ENCODE measurements at places on chromosomes 1 and 21. TPM values are rescaled to one million over a fixed set of nuclear protein-coding genes. Genes with fewer than 3 reads are reported as not detected.

Gene MATN1
- not detected for total RNA-seq

Gene MAP10
- total RNA-seq: 2.6 TPM

Gene TM2D1
- 47.8 TPM for total RNA-seq

Gene CELF3
- total RNA-seq: not detected

Gene CDK18
- 36.6 TPM for total RNA-seq

Gene DCST1
- not detected for total RNA-seq

Gene TMEM39B
- 15.3 TPM for total RNA-seq

Gene SRSF4
- total RNA-seq: 73.9 TPM

Gene PTPN7
- 8.5 TPM for total RNA-seq

Gene SYNC
- 14.5 TPM for total RNA-seq

DNA sequence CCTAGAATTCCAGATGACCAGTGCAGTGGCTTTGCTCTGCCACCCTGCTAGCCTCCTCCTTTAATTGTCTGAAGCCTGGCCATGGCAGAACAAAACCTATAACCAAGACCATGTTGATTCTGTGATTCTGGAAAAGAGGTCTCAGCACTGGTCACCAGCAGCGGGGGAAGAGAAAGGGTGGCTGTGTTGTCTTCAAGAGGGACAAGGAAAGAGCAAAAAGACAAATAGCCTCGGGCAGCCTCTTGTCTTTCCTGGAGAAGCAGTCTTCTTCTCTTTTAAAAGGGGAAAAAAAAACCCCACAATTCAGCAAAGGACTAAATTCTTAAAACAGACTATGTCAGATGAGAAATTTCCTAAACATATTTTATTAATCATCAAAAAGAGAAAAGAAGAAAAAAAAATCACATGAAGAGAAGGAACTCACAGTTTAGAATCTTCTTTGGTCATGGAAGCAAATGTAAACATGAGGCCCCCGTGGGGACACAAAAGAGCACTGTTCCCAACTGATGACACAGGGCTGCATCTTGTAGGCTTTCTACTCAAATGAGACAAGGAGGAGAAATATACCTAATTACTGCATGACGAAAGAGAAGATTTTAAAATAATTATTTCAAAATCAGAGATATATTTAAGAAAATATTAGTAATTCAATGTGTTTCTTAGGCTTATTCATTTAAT is 36.3 kb upstream of the RAP1GAP start:
- DNase-seq: no peak

DNA sequence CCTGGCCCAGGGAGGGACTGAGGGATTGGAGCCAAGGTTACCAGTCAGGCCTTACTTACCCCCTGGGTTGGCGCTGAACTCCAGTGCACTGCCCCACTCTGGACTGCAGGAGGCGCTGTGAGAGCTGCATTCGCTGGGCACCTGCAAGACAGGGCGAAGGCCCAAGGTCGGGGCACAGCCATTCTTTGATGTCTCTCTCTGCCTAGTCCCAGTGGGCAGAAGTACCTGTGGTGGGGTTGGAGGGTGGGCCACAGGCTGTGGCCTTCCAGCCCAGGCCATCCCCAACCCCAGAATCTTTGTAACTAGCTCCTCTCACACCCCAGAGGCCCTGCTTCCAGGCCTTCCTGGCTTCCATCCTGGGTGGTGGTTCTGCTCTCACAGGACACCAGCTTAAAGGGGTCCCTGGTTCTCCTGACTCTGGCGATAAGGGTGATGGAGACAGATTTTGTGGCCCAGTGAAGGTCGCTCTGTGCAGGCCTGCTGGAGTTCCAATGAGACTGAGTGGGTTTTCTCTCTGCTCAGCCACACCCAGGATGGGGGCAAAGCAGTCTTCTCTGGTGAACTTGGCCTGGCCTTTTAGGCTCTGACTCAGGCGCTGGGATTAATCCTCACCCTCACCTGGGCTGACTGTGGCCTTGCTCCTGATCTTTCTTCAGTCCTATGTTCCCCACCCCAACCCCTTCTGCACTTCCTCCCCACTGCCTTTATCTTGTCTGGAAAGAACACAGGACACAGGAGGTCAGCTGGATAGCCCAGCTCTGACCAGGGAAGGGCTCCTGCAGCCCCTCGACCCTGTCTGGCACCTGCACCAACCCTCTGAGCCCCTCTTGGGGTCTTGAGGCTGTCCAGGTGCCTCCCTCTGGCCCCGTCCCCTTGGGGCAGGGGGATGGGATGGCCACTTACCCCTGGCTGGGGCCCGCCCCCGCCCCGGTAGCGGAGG is 954 bp downstream of the MYOG start:
- no peak for DNase-seq

DNA sequence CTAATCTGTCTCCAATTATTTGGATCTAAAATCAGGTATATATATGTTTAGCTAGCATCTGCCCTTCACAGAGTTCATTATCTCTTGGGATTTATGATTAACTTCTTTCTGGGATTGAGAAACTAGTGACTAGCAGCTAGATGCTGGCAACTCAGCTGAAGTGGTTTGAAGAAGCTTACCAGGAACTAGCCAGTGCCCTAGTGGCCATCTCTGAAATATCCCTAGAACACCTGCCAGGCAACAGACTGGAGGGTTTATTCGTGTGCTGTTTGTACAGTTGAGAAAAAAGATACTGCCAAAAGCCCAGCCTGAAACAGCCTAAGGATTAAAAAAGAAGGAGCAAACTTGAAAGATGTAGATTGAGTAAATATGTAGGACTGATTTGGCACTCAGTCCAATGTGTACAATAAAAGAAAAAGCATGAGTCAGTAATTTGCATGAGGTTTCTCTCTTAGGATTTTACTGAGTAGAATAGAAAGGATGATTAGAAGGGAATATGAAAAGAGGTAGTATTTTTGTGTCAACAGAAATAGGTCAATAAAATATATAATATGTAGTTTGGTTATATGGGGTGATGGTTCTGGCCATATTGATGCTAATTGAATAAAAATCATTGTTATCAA is 1144.6 kb upstream of the ADGRL2 start:
- DNase-seq: no peak

- no peak for DNase-seq
Measured at GRCh38 chr1:168372861-168373371, 92.2 kb downstream of the TBX19 start.

DNA sequence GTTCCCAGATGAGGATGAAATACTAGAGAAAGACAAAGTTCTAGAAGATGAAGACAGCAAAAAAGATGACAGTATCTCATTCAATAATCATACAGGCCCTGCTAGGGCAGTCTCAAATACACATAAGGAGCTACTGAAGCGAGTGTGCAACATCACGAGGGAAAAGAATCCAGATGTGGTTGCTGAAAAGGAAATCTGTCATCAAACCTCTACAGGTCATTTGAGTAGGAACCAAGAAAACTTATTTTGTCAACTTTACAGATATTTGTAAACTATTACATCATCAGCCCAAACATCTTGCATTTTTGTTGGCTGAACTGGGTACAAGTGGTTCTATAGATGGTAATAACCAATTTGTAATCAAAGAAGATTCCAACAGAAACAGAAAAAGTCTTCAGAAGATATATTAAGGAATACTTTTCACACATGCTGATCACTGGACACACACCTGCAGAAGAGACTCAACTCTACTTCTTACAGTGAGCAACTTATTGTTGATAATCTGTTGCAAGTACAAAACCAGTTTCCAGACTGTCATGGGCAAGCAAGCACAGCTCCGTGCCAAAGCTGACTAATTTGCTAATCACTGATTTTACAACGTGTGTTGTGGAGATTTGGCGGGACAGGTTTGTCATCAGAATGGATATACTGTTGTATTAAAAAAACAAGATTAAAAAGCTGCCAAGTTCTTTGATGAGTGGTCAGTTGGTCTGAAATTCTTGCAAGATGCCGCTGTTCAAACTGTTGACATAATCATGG is 42.1 kb downstream of the TRIM33 start:
- DNase-seq: no peak

DNA sequence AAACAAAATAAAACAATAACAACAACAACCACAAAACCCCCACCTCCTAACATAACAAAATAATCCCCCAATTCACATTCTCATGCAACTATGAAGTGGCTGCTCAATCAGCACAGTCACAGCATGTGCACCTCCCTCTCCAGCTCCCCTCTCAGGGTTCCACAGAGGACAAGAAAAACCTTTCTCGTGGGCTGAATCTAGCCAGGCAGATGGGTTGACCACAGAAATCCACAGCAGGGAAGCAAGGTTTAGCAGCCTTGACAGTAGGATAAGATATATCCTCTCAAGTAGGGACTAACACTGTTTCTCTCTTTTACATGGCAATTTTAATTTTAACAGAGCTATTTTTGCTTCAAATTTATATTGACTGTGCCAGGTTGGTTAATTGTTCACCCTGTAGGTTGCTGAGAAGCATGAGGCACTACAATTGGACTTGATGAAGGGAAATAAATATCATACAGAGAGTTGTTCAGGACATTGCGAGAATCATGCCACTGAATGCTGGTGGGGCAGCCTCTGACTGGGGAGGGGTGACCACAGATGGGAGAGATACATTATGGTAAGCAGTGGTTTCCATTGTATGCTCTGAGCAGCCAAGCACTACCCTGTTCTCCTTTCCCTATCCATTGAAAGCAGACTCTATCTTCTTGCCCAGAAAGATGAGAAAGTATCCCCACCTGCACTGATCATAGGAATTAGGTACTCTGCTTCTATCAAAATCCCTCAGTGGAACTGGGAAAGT is 535.1 kb downstream of the DPYD start:
- no peak for DNase-seq

GRCh38 chr21:38888991-38889561 is 83.3 kb downstream of the ETS2 start:
- no peak for DNase-seq

- DNase-seq: no peak
Measured at GRCh38 chr1:244218220-244218619, 167.1 kb downstream of the ZBTB18 start.

- DNase-seq: no peak
Measured at GRCh38 chr1:43315963-43316737, 15.4 kb downstream of the TIE1 start.

- DNase-seq: no peak
Measured at GRCh38 chr1:58575551-58576324, 1.3 kb downstream of the TACSTD2 start.

DNA sequence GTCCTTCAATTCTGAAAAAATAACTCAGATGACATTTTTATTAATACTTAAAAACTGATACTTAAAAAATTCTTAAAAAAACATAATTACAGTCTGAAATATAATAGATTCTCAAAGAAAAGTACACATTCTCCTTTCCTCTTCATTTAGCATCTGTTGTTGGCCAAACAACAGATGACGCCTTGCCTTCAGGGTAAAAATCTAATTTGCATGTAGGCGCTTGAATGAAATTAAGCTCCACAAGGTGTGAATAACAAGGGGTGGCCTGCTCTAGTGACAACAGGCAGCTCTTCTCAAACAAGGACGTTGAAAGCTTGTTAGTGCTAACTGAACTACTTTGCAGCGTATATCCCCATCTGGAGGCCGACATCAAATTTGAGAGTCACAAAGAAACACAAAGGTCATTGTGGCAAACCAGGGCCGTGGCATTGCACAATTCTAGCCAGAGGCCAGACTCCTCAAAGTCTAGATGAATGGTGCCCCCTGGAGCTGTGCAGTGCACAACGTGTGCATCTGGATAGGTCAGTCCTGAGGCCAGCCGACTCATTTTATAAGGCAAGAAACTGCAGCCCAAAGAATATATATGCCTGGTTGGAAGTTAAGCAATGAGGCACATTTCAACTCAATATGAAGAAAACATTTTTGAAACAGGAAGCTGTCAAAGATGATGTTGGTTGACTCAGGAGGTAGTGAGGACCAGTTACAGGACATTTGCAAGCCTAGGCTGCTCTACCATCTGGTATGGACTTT is 459.2 kb upstream of the RUNX1 start:
- DNase-seq: peak; percentile 84

DNA sequence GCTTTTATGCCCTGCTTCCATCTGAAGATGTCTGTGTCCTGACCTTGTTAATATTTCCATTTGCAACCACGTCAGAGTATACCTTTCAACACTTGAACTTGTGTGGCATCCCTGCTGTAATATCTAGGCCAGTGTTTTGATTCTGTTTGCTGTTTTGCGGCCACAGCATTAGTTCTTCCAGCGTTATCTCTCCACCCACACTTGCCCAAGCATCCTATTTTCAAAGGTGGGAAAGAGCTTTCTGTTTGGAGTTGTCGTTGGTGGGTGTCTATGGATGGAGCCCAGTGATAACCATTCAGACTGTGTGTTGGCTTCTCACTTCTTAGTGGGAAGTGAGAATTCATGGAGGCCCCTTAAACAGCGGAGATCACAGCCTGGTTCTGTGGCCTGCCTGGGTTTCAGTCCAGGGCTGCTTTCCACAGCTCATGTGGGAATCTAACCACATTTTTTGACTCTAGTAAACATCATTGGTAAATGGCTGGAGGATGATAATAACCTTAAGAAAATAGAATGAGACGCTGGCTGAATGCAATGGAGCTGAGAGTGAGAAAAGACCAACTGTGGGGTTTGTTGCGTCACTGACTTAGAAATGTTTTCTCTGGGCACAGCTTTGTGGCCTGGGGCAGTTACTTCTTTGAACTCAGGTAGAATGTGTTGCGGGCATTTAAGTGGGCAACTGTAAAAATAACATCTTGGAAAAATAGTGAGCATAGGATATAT is 7.6 kb downstream of the TENT5C start:
- DNase-seq: no peak

- DNase-seq: no peak
Measured at GRCh38 chr1:232822530-232822929, 17.3 kb downstream of the MAP10 start.

GRCh38 chr1:27727126-27727525 is 1.4 kb downstream of the FAM76A start:
- DNase-seq: no peak

GRCh38 chr1:19644681-19645410 is 735 bp downstream of the NBL1 start:
- DNase-seq: no peak

- no peak for DNase-seq
Measured at GRCh38 chr1:10575616-10576015, 100.9 kb downstream of the PEX14 start.

DNA sequence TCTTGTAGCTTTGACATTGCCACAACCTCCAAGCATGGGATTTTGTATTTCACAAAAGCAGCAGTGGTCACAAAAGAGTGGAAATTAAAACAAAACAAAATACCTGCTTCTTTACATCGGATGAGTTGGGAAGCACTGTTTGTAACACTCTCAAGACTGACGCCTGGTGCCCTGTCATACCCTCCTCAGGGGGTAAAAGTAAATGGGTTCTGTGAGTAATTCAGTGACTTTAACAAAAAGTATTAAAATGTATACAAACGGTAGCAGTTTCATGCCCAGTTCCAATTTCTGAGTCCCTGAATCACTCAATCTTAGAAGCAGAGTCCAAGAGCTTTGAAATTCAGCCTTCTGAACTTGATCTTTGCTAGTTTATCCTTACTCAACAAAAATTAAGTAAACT is 152.5 kb downstream of the TIAM1 start:
- DNase-seq: no peak

- DNase-seq: no peak
Measured at GRCh38 chr1:58500043-58500442, 46.5 kb downstream of the OMA1 start.

GRCh38 chr21:28200726-28201125 is 792.0 kb downstream of the LTN1 start:
- DNase-seq: no peak

DNA sequence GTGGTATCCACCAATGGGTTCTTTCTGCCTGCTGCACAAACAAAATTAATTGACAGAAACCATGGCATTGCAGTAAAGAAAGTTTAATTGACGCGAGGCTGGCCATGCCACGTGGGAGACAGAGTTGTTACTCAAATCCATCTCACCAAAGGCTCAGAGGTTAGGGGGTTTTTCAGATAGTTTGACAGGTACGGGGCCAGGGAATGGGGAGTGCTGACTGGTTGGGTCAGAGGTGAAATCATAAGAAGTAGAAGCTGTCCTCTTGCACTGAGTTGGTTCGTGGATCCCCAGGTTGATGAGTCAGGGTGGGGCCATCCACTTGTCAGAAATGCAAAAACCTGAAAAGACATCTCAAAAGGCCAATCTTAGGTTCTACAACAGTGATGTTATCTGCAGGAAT is 941 bp upstream of the TBCE start:
- no peak for DNase-seq

All from lower lobe of right lung (tissue), 2 donors.